Stimulated activated CD8-positive, alpha-beta memory T cell treated with anti-CD3 and anti-CD28 coated beads, Interleukin-12 subunit alpha, Interleukin-12 subunit beta, amount 100 ng/mL, for 1 hour (primary cell): ENCODE measurements at places on chromosomes 16 and 17.
A peak's percentile ranks its signal among the peaks of the same experiment; 100 is the strongest.

- DNase-seq = no peak
These were observed 21.5 kb downstream of the LPCAT2 start for GRCh38 chr16:55530316-55530856.

GRCh38 chr17:8326511-8327302 is 12.9 kb upstream of the ODF4 start:
- no peak for DNase-seq

GRCh38 chr17:68101075-68101986 is 65.8 kb downstream of the KPNA2 start:
- peak; percentile 60 for DNase-seq

GRCh38 chr16:6498858-6499257 is 833.8 kb upstream of the RBFOX1 start:
- DNase-seq = no peak

GRCh38 chr16:50878966-50879615 is 137.2 kb downstream of the CYLD start:
- DNase-seq = no peak

DNA sequence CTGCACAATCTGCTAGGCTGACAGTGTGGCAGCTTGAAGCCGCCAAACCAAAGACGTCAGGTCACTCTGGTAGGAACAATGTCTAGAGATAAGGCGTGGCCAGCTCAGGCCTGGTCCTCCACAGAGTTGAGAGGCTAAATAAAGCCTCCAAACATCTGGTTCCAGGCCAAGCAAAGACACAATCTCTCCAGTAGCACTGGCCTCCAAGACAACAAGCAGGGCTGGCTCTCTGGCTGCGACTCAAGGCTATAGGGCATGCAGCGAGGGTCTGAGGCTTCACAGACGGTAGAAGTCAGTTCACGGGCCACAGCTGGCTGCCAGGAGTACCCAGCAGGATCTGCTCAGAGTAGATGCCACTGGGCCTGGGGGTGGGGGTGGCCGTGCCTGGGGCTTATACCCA is 75.6 kb downstream of the ABR start:
- no peak for DNase-seq

DNA sequence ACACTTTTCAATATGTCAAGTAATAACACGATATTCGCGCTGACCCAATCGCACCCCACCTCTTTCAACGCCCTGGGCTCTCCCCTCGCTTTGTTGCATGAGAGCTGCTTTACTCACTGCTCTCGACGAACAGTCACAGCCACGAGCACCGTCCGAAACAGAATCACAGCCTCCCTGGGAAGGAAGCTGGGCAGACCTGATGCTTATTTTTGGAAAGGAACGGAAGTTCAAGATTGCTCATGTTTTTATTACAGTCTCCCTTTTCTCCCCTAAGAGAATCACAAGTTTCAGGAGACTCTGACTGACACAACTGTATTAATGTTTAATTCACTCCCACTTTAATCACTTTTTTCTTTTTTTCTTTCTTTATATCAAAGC is 67.8 kb downstream of the ANKRD11 start:
- no peak for DNase-seq

- DNase-seq = no peak
These were observed at the start of gene RPRML for GRCh38 chr17:46979147-46979863. Gene RPRML, minus strand, starts transcription at chr17:46979253. Its CDS starts 246 bp downstream, at chr17:46979007.

GRCh38 chr17:57586196-57586740 is 158.8 kb downstream of the CCDC182 start:
- no peak for DNase-seq

GRCh38 chr16:82425661-82426060 is 201.1 kb upstream of the CDH13 start:
- DNase-seq = no peak

GRCh38 chr16:67846063-67846319 is 742 bp upstream of the NUTF2 start:
- DNase-seq = no peak

- DNase-seq = no peak
These were observed 34.2 kb downstream of the TBC1D3B start for GRCh38 chr17:36142235-36142634.

- DNase-seq = no peak
These were observed 4.0 kb downstream of the NOG start for GRCh38 chr17:56597495-56597990.

DNA sequence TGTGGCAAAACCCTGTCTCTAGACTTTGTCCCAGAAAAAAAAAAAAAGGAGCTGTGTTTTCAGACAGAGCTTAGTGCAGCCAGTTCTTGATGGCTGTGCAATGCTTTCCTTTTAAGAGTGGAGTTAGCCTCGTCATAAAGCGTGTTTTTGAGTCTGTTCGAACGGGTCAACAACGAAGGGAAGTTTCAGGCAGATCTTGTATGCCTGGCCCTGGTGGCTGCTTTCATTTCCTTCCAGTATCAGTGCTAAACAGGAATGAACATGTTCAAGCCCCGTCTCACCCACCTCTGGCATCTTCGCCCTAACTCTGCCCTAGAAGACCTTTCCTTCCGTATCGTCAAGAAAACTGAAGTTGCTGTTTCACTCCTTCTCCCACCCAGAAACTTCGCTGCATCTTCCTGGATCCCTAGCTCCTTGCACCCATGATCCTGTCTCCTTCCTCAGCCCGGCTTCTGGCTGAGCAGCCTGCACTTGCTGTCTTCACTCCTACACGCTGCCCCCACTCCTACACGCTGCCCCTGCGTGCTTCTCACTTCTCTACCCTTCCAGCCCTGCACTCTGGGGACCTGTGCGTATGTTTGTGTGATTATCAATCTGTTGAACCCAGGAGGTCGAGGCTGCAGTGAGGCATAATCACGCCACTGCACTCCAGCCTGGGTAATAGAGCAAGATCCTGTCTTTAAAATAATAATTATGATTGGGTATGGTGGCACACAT is 55.3 kb downstream of the USP10 start:
- no peak for DNase-seq

DNA sequence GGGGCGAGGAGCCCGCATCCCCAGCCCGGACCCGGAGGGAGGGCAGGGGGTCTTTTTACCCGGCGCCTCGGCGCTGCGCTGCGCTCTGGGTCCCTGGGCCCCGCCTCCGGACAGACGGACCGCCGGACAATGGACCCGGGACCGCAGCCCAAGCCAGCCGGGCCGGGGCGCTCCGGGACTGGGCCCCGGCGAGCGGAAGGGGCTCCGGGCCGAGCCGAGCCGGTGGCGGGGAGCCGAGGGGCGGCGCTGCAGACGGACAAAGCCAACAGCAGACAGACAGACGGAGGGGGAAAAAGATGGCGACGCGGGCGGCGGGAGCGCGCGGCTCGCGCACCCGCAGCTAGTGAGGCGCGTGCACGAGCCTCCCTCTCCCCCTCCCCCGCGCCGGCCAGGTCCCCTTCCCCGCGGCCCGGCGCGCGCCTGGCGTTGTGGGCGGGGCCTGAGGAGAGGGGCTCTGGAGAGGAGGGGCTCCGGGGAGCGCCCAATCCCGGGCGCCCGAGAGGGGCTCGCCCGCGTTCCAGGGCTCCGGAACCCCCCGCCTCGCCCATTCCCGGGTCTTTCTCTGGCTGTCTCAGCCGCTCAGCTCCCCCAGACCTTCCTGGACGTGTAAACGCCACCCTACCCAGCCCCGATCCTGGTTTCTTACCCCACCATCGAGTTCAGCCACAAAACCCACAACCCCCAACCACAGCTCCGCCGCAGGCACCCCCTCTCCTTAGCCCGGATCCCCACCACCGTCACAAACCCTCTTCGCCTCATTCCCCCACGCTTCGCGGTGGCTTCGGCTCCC is at the start of gene ZNF821:
Gene ZNF821, minus strand, starts transcription at position 334 of the 790 bp plus-strand sequence. CDS start 4,236 bp downstream, outside the sequence.
- DNase-seq = peak; percentile 38

- no peak for DNase-seq
These were observed 39.0 kb downstream of the ADCY9 start for GRCh38 chr16:4077174-4077649.

GRCh38 chr17:79217473-79218135 is 143.0 kb downstream of the ENGASE start:
- DNase-seq = no peak

DNA sequence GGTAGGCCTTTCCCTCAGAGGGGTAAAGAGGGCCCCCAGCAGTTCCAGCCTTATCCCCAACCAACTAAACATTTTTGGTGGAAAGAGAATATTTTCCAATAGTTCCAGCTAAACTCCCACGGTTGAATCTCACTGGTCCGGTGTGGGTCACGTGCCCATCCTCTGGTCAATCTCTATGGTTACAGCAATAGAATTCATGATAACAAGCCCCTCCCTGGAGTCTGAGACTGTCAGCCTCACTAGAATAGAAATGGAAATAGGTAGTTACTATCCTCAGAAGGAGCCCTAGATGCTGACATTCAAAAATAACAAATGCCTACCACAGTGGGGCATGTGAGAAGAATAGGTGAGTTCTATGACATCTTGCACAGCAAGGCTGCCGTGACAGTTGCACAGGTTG is 37.5 kb upstream of the LITAF start:
- DNase-seq = no peak

GRCh38 chr17:8708025-8708461 is 36.6 kb downstream of the CCDC42 start:
- DNase-seq = no peak

DNA sequence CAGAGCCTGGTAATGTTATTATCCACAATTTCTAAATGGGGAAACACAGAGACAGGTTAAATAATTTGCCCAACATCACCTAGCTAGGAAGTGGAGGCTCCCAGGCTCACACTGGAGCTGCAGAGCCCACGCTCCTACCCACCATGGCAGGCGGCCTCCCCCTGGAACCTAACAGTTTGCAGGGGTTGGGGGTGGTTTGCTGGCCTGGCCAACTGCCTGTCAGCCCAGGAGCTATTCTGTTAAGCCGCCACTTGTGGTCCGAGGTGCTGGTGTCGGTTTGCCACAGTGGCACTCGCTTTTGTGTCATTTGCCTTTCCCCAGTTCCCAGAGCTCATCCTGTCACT is 3.6 kb downstream of the PRCD start:
- DNase-seq = no peak

DNA sequence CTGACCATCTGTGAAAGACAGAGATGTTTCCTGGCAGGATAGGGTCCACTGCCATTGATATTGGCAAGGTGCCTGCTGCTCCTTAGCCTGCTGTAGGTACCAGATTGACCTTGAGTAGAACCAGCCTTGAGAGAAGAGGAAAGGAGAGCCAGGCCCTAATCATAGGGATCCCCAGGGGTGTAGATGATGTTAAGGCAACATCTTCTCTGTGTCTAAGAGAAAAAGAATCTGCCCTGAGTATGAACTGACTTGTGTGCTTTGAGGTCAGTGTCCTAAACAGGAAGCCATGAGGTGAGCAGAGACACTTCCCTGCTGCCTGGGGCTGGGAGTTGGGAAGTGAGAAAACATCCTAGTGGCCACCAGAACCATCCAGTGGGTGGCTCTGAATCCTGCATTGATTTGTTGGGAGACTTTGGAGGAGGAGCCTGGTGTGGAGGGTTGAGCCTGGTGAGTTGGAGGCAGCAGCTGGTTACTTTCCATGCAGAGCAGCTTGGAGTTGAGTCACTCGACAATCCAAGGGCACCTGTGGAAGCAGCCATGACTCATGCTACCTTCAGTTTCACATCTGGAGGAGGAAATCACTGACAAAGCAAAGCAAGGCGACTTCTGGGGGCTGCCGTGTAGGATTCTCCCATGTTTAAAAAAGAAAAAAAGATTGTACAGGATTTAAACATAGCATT is 47.8 kb downstream of the BMERB1 start:
- no peak for DNase-seq

- DNase-seq = no peak
These were observed 40.3 kb upstream of the MRPS23 start for GRCh38 chr17:57889892-57890856.

GRCh38 chr17:35866341-35866950 is 2.2 kb downstream of the HEATR9 start:
- no peak for DNase-seq

DNA sequence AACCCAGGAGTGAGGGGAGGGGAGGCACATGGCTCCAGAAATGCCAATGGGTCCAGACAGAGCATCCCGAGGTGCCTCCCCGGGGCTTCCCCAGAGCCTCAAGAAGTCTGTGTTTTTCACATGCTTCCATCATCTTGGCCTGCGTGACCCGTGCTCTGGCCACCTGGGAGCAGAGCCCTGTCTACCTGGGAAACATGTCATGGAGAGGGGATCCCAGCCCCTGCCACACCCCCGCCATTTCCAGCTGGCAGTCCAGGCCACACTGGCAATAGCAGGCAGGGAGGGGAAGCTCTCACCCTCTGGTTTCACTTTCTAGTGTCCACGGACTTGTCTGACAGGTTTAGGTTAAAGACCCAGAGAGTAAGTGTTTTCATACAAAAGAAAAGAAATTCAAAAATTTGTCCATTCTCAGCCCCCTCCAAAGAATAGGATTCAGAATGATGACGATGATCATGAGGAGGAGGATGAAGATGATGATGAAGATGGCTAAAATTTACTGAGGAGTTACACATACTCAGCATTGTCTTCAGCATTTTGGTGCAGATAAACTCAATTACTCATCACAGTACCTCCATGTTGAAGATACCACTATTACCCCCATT is 9.0 kb downstream of the SMIM5 start:
- DNase-seq = no peak

GRCh38 chr17:74893936-74894671 is 671 bp upstream of the FADS6 start:
- no peak for DNase-seq

GRCh38 chr16:85926370-85926769 is 27.4 kb downstream of the IRF8 start:
- no peak for DNase-seq

DNA sequence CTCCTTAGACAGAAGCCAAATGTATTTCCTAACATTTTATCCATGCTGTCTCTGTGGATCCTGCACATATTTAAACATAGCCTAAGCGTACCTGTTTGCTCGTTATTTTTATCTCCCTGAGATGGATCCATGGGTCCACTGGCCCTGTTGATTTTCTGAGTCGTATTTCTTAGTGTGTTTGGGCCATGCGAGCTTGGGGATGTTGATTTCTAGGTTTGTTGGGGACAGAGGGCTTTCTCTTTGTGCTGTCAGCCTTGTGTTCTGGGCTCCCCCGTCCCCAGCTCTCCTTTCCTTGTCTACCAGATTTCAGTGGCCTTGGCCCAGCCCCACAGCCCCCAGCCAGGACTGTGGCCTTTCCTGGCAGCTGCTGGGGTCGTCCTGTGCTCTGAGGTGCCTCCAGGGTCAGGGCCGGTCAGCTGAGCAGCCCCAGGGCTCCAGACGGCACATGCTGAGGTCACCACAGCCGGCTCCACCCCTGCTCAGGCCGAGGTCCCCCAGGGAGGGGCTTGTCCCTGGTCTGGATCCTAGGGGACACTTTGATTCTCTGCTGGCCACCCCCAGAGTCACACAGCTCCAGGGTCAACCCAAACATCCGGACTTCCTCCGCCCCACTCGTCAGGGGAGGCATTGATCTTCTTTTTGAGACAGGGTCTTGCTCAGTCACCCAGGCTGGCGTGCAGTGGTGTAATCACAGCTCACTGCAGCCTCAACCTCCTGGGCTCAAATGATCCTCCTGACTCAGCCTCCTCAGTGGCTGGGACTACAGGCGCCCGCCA is 4.4 kb downstream of the SSTR5 start:
- DNase-seq = no peak

GRCh38 chr16:23062524-23062923 is 86.7 kb downstream of the USP31 start:
- no peak for DNase-seq

GRCh38 chr17:55072898-55073297 is 104.3 kb downstream of the STXBP4 start:
- no peak for DNase-seq

GRCh38 chr17:40646791-40647623 is 611 bp downstream of the SMARCE1 start:
- peak; percentile 22 for DNase-seq
